ENCODE measurements at places on chromosomes 5 and 9.

- no peak for DNase-seq
These were observed 57.6 kb downstream of the STARD4 start for GRCh38 chr5:111454776-111455175.

DNA sequence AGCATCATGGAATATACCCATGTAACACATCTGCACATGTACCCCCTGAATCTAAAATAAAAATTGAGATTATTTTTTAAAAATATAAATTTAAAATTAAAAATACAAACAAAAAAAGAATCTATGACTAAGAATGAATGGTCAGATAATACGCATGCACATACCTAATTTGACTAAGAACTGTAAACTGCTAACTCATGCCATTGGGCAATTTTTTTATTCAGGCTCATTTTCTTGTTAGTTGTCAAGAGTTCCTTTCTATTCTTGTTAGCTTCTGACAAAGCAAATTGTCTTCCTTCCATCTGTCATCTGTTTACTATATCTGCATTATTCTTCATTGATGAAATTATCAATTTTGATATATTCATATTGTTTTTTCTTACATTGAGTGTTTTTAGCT lies 69.5 kb upstream of the HAND1 start:
- DNase-seq: no peak

DNA sequence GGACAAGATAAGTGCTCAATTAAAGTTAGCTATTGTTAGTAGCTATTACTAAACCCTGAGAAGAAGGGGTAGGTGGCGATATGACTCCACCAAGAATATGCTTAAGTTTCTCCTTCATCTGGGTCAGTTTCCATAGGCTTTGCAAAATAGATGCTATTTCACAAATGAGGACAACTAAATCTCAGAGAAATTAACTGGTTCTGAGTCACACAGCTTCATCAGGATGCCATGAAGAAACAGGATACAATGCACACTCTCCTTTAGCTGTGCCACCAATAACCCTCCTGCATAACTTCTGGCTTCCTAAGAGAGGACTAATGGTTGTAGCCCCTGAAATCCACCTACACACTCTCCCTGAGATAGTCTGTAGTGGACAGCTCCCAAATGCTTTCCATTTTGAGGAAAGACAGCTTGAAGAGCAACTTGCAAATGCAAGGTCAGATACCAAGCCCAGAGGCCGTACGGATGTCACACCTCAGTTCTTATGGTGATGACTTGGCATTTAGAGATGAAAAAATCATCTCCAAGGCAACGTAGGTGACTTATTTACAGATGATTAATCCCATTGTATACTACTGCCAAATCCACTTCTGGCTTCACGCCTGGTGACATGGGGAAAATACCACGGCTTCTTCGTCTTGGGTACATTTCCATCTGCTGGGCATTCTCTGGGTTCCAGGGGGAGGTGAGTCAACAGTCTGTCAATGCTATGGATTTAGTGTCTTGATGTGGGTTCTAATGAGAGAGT lies 251.4 kb upstream of the IL12B start:
- DNase-seq: no peak

DNA sequence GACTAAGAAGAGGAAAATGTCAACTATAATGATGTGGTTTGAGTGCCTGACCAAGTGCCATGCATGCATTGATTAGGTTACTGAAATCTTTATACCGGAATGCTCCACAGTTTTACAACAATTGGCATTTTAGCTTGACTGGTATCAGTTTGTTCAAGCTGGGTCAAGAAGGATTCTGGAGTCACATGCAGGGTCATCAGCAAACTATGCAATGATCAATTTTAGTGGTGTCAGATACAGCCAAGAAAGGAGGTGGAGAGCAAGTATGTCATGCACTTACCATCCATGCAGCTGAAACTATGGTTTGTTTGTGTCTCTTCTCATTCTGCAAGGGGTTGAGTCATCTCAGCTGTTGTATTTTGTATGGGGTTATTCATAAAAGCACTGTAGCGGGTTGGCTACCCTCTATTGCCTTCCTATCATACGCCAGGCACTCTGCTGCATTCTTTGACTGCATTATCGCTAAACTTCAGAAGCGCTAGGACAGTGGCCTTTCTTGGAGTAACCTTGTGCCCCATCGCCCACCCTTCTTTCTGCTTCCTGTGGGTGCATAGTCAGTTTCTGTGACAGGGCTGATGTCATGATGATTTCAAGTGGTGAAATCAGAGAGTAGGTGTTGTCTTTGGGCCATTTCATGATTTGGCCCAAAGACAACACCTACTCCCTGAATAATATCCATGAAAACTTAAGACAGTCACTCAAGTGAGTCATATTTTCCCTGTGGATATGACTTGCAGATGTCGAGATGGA lies 145.4 kb downstream of the MTX3 start:
- DNase-seq: no peak

- DNase-seq: no peak
These were observed 1.5 kb downstream of the VAV2 start for GRCh38 chr9:133990366-133991213.

DNA sequence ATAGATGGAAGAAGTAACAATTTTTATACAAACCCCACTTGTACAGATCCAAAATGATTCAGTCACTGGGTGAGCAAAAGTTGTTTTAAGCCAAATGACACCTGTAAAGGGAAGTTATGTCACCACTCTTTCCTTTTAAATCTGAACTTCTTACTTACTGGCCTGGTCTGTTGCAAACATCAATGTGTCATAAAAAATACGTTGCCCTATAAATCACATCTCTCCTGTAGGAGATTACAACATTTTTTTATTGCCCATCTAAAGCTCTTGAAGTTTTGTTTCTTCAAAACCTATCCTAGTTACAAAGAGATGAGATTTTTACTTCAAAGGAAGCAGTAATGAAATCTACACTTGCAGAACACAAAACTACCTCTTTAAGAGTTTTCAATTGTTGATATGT lies 1087.8 kb upstream of the DMAC1 start:
- DNase-seq: no peak

DNA sequence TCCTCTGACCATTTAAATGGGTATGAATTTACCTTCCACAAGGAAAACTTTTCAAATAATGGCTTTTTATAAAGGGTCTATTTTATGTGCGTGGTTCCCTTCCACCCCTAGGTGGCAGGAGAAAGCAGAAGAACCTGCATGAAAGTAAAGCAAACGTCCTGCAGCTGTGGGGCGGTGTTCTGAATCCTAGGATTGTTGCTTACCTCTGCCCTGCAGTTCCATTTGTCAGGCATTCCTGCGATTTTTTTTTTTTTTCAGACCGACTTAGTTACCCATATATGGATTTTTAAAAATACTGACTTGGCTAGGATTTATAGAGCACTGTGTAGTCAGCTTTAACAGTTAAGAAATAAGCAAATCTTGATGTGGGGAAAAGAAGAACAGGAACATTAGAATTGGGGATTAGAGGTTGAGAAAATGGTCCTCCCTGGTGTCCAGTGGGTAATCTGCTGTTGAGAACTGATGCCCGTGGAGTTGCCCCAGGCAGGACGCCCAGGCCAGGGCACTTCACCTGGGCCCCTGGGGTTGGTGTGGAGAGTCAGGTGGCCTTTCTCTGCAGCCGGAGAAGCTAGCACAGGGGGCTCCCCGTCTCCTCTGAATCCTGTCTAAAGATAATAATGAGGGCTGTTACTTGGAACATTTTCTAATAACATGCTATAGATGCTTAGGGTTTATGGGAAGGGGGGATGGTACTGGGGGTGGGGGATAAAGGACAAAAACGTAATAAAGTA lies 30.4 kb upstream of the LTC4S start:
- no peak for DNase-seq

DNA sequence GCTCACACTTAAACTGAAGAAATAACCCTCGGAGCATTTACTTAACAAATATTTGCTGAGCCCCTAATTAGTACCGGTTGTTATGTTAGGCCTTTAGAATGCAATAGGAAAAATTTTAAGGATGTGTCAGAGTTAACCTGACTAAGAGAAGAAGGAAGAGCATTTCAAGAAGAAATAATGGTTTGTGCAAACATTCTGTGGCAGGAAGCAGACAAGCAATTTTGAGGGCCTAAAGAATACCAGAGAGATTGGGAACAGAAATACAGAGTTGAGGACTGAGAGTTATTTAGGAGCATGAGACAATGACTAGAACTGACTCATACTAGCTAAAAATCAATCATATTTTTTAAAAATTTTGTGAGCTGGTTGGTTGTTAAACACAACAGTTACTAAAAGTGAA lies 218.8 kb downstream of the PRR16 start:
- DNase-seq: no peak

- DNase-seq: no peak
These were observed 4.2 kb upstream of the NINJ1 start for GRCh38 chr9:93138171-93138764.

GRCh38 chr5:54700986-54701578 lies 183.5 kb downstream of the SNX18 start:
- no peak for DNase-seq

DNA sequence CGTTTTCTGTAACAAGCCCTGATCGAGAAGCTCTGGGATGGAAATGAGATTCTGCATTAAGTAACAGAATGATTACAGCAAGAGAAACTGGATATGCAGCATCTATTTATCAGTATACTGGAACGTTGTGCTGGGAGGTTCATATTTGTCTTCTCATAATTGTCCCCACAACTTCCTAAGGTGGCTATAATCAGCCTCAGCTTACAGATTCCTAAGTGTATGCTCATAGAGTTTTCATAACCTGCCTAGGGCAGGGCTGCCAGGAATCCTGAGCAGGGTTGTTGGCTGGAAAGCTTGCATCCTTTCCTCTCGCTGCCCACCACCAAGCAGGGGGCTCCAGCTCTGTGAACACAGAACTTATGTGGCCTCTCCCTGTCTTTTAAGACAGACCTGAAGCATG lies 70.2 kb downstream of the FNBP1 start:
- DNase-seq: no peak

- DNase-seq: no peak
These were observed 91.3 kb upstream of the OTULINL start for GRCh38 chr5:14490309-14490711.

GRCh38 chr9:13841746-13842462 lies 472.0 kb downstream of the NFIB start:
- no peak for DNase-seq

DNA sequence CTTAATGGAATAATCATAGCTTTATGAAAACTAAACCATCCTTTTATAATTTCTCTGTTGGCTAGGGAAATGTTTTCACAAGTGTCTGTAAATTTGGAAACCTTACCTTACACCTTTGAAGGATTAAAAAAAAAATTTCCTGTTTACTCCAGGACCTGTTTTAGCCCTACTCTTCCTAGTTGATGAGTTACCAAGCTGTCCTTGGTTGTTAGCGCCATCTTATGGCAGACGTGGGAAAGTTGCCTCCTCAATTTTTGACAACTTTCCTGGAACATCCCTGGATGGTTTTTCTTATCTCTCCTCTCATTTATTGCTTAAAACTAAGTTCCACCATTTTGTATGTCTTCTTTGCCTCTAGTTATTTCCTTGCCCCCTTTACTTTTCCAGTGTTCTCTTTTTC lies 25.7 kb downstream of the ZSWIM6 start:
- DNase-seq: no peak

GRCh38 chr5:158819840-158820620 lies 279.7 kb downstream of the EBF1 start:
- DNase-seq: no peak

Data from NCI-H1930 (cell line).